ENCODE measurements at places on chromosomes 7 and 10.

GRCh38 chr7:39904077-39904486 is 46.0 kb upstream of the CDK13 start:
- peak; percentile 3 for DNase-seq

GRCh38 chr10:64484811-64485330 is 963.7 kb downstream of the REEP3 start:
- DNase-seq: no peak

- no peak for DNase-seq
Observed at GRCh38 chr7:30913821-30914515, 2.3 kb downstream of the AQP1 start.

DNA sequence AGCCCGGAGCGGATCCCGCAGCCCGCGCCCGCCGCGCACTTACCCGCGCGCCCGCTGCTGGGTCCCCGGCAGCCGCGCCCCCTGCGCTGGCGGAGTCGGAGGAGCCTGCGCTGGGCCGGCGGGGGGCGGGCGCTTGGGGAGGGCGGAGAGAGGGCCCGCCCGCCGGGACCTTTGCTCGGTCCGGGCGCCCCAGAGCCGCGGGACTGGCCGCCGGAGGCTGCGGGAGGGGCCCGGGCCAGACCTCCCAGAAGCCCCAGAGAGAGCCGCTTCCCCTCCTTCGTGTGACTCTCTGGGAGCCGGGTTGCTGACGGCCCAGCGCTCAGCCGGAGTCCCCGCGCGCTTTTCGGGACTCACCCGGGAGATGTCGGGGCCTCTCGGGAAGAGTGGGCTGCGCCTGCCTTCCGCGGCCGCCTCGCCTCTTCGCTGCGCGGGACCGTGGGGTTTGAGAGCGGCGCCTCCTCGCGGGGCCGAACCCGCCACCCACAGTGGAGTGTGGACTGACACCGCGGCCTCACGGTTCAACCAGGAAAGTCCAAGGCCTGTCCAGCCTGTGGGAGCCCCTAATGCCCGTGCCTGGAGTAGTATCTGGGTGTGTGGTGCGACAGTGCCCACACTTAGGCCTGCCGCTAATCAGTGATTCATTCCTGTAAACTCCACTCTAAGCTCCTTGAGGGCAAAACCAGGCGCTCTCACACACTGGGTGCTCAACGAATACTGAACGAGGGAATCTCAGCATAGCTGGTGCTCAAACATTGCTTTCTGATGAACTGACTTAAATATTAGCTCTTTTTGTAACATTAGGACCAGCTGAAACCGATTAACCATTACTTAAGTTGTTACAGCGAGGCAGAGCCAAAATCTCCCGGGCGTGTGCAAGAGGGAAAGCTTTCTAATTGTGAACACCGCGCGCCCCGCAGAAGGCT is at the start of gene GSDME:
TSS of gene GSDME (minus strand) at position 112 of the 923 bp plus-strand sequence. CDS start 7,690 bp downstream, outside the sequence.
- no peak for DNase-seq

DNA sequence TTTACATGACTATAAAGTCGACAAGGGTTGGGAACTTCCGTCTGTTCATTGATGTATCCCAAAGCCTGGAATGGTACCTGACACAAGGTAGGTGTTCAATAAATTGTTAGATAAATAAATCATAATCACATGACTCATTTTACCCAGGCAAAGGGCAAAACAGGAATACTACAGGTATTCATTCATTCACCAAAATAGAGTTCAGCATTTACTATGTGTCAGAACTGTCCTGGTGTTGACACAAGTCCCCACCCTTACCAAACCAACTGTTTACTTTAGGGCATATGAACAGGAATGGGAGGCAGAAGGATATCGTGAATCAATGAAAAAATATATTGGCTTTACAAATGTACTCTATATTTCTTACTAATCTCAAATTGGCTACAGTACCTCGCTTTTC is 666 bp upstream of the YAE1 start:
- no peak for DNase-seq

DNA sequence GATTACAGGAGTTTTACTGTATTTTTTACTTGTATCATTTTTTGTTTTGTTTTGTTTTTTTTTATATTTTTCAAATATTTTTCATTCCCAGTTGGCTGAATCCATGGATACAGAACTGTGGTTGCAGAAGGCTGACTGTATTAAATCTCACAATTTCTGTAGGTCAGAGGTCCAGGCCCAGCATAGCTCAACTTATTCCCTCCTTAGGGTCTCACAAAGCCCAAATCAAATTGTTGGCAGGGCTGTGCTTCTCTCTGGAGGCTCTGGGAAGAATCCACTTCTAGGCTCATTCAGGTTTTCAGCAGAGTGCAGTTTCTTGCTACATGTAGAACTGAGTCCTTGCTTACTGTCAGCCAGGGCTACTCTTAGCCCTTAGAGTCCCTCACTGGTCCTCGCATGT is 22.6 kb downstream of the TSPAN14 start:
- no peak for DNase-seq

DNA sequence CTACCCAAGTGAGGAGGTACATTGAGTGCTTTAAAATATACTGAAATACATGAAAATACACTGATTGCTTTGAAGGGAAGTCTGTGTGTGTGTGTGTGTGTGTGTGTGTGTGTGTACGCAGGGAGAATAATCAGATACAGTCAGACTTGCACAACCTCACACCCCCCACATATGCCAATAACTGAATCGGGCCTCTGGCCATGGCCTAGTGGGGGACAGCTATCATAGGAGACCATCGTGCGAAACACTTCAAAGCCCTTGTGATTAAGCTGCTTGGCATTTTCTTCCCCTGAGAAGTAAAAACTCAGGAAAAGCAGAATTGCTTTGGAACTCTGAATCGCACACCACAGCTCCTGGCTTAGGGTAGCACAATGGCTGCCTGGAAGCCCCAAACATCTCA is 135.1 kb downstream of the C10orf105 start:
- no peak for DNase-seq

DNA sequence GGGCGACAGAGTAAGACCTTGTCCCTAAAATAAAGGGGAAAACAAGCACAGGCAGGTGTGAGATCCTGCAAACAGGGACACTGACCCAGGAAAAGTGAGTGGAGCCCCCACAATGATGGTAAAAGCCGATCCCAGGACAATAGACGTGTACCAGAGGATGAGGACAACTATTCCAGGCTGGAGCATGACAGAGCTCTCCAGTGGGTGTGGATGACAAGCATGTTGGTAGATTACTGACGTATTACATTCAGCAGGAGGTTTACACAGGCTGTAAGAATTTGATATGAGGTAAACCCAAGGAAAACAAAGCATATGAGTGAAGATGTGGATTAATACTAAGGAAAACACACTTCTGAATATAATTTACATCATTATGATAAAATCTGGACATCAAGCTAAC is 27.8 kb upstream of the SMURF1 start:
- DNase-seq: no peak

DNA sequence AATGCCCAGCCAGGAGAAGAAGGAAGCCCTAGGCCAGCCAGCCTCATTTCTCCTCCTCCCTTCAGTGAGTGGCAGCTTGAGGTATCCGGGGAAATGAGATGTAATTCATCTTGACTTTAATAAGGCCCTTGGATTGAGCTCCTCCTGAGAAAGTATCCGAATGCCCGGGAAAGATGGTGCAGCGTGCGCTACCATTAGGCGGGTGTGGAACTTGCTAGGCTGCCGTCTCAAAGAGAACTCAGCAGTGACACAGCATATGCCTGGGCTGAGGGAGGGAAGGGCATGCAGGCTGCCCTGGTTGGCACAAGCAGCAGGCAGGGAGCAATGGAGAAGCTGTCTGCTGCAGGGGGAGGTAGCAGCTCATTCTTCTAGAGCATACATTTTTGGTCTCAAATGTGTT is 659.8 kb upstream of the FOXK1 start:
- DNase-seq: no peak

- peak; percentile 46 for DNase-seq
Observed at GRCh38 chr7:135670179-135670578, 7.9 kb downstream of the STMP1 start.
